Activated naive CD4-positive, alpha-beta T cell (primary cell): ENCODE measurements at places on chromosomes 12 and 14.

- no peak for DNase-seq
Observed at GRCh38 chr12:132146098-132146497, 1.8 kb downstream of the NOC4L start.

DNA sequence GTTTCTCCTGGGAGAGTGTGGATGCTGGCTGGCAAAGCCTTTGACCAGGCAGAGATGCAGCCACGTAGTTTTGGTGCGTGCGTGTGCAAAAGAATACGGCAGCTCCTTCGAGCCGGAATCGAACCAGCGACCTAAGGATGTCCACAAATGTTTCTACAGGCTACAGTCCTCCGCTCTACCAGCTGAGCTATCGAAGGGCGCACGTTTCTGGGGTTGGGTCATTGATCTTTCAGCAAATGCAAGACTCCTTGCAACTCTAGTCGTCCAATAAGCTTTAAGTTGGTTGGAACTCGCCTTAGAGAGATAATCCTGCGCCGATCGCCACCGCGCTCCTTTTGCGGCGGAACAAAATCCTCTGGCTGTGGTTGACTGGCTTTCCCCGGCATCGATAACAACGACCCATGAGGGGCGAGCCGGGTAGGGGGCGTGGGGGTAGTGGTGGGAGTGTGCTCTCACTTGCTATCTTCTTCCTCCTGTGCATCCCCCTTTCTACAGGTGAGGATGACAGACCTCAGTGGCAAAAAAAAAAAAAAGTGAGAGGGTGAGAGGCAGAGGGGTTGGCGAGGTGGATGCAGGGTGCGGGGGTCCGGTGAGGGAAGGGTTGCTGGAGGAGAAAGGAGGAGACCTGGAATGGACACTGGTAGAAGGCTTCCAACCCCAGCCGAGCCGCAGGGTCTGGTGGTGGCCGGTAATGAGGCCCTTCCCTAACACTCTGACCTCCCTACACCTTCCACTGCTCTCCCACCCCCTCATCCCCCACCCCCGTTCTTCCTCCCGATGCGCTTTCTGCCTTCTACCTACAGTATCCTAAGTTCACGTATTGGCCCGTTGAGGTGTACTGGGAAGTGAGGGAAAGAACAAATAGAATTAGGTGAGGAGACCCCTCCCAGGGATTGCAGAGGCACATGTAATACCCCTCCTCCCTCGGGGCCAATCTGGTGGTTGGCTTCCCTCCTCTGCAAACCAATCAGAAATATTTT, 11.8 kb upstream of the OR6S1 start:
- DNase-seq, result no peak

GRCh38 chr12:26246483-26247164, 51.3 kb downstream of the SSPN start:
- no peak for DNase-seq

DNA sequence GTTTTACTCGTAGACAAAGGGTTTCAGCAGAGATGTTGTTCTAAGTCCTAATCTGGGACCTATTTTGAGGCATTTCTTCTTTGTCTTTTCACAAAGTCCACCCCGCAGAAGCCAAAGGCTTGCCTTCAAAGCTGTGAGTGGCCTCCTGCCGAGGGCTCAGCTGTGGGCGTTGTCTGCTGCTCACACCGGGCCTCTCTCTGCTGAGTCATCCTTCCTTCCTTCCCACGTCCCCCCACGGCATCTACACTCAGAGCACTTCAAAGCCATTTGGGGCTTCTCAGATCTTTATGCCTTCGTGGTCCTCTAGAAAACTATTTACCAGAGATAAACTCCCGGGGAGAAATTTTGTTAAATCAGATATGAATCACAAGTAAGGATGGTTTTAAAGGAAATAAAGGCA, 115.9 kb upstream of the TMPO start:
- DNase-seq, result peak; percentile 8

- DNase-seq, result no peak
Observed at GRCh38 chr14:93346926-93347721, at the start of gene COX8C. Gene COX8C, plus strand, starts transcription at chr14:93347182. Its CDS starts 87 bp downstream, at chr14:93347269.

DNA sequence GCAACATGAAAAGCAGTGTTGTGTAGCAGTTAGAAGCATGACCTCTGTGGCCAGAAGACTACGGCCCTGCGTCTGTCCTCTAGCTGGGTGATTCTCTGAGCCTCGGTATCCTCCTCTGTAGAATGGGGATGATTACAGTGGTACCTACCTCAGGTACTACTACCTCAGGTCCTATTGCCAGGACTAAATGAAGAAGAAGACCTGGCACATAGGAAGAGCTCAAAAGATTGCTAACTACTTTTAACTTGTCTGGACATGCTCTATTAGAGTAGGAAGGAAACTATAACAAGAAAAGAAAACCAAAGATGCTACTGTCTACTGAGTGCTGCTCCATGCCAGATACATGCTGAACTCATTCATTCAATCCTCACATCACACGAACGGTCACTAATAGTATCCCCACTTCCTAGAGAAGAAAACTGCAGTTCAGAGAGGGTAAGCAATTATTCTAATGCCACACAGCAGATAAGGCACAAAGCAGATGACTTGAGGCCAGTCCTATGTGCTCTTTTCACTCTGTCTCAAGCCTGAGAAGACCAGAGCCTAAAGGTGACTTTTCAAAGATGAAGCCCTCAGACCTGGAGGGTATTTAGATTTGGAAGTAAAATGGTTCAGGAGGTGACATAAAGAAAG, 108.1 kb upstream of the HIF1A start:
- DNase-seq, result no peak

DNA sequence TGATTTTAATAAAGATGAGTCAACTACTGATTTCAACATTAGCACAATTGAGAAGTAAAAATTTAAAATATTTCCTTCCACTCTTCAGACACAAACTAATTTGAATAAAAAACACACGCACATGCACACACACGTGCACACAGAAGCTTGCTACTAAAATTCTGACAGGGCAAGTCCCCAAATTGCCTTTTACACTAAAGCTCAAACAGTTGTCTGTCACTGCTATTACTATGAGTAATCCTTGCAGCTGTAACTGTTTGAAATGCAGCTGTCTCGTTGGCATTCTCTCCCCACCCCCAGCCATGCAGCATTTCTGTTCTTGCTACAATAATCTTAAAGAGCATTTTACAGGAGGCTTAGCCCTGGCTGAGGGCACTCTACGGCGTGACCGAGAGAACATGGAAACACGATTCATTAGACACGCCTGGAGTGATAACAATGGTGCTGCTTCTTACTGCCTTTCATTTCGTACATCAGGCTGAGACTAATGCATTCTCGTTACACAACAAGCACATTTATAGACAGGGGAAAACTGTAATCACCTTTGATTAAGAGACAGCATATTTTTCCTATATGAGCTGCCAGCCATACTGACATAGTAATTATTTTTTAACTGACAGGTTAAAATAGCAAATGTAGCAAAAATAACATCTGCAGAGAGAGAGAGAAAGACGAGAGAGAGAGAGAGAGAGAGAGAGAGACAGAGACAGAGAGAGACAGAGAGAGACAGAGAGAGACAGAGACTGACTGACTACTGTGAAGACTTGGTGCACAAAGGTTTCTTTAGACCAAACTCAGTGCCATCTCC, 153.8 kb downstream of the MED13L start:
- DNase-seq, result peak; percentile 3
